HuH-7 (cell line): ENCODE measurements at places on chromosomes 11 and 22.

DNA sequence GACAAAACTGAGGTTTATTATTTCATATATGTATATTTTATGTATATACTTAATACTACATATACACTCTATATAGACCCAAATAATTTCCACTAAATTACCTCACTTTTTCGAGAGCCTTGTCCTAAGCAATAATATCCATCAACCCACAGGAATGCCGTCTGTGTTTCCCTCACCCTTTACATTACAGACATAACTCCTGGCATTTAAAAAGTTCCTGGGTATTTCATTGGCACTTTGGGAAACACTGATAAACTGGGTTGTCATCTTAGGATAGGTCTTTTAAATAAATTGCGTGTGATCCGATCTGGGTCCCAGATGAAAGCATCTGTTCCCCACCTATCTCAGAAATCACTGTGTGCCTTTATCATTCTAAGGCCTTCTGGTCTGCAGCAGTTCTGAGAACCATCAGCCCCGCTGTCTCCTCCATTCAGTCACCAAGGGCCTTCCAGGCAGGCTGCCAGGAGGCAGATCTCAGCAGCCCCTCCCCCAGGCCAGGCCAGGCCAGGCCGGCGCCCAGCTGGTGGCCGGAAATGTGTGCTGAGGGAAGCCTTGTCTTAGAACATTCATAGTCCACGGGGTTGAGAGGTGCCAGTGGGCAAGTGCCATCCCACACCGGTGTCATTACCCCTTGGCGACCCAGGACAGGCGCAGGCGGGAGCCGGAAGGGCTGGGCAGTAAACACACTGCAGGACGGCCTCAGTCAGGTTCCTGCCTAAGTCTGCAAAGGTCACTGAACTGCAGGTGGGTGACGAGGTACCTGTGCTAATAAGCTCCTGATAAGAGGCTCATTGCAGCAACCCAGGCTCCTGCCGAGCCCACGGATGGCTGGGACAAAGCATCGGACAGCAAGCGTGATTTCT lies 3.3 kb downstream of the FGF19 start:
- DNase-seq = peak; percentile 97

GRCh38 chr11:122155765-122156527 lies 39.9 kb upstream of the BLID start:
- DNase-seq = no peak

- no peak for DNase-seq
These were observed 90.0 kb upstream of the LINC01488 start for GRCh38 chr11:69391192-69392103.

- DNase-seq = no peak
These were observed at the start of gene OR51T1 for GRCh38 chr11:4881860-4882500. Gene OR51T1, plus strand, starts transcription at chr11:4881900. Its CDS starts 0 bp downstream, at chr11:4881900.

- no peak for DNase-seq
These were observed 98.3 kb downstream of the NCAM1 start for GRCh38 chr11:113059548-113059947.

DNA sequence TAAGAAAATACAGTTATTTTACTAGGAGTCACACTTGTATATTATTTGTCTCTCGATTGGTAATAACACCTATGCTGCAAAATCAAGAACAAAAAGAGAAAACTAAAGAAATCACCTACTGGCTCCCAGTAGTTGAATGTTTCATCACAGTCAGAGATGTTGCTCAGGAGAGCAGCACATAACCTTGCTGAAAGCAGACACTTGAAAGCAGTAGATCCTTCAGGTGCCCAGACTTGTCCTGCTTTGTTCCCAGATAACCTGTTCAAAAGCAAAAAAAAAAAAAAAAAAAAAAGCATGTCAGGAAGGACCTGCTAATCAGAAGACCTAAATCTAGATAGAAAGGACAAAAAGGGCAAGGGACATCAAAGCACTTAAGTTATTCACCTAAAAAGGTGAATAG lies 1.3 kb downstream of the ALG9 start:
- no peak for DNase-seq

DNA sequence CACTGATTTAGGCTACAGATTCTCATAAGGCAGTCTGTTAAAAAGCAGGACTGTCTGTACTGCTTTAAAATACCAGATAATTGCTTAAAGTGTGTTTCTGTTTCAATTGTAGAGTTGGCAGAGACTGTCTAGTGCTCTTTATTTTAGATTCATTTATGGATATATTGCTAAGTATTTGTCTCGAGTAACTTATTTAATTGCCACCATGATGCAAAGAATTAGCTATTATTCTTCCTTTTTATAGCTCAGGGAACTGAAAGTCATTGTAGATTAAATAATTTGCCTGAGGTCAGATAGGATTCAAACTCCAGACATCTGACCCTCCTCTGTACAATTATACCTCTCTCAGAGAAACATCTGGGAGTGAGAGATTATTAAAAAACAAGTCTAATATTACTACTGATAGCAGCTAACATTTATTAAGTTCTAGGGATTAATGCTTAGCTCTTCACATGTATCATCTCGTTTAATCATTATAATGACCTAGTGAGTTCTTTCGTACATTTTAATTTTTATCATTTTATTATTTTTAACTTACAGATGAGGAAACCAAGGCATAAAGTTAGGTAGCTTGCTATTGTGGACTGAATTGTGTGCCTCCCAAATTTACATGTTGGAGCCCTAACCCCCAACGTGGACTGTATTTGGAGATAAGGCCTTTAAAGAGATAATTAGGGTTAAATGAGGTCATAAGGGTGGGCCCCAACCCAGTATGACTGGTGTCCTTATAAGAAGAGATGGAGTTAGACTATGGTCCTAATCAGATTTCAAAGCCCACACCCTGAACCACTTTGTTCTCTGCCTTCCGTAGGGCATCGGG lies 19.7 kb upstream of the RAG2 start:
- no peak for DNase-seq

DNA sequence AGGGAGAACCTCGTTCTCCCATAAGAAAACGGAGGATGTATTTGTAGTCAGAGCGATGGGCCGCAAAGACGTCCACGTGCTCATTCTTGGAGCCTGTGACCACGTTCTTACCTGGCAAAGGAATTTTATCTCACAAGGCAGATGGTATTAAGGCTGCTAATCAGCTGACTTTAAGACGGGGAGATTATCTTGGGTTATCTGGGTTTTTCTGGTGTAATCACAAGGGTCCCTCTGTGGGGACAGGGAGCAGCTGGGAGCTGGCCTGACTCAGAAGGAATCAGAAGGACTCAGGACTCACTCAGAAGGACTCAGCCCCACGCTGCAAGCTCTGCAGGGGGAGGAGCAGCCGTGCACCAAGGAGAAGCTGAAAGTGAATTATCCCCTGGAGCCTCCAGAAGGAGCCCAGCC lies 7.5 kb upstream of the SIGIRR start:
- DNase-seq = no peak

GRCh38 chr11:3840870-3841425 lies at the start of gene RHOG:
Gene RHOG, minus strand, starts transcription at chr11:3840959. Its CDS starts 12,821 bp downstream, at chr11:3828138.
- peak; percentile 86 for DNase-seq

DNA sequence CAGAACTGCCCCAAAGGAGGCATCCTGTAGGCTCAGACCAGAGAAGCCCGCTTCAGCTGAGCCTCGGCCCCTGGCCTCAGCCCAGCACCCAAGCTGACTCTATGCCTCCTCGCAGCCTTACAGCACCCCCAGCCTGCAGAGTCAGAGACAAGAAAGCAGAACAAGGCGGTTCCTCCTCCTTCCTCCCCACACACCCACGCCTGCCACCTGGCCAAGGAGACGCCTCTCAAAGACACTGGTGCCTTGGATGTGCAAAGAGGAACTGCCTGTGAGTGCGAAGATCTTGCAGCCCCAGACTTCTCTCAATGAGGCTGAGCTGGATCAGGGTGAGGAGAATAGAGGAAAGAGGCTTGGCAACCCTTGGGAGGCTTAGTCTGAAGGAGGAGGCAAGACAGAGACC lies 60.2 kb downstream of the PDE2A start:
- no peak for DNase-seq

DNA sequence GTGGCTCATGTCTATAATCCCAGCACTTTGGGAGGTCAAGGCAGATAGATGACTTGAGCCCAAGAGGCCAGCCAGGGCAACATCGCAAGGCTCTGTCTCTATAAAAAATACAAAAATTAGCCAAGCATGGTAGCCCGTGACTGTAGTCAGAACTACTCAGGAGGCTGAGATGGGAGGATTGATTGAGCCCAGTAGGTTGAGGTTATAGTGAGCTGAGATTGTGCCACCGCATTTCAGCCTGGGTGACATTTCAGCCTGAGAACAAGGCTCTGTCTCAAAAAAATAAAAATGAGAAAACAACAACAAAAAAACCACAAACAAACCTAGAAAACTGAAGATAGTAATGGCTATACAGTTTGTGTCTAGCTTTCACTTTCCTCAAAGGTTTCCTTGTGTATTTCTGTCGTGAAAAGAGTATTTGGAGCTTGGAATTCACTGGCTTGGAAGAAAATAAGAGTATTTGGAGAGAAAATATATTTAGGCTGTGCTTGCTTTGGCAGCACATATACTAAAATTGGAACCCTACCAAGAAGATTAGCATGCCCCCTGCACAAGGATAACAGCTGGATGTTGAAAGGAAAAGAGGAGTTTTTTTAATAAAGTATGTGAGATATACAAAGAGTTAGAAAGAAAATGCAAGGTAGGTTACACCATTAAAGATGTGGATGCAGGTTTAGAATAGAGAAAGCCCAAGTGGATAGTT lies 3.9 kb upstream of the BIRC3 start:
- DNase-seq = no peak

GRCh38 chr22:37242395-37242918 lies 1.6 kb downstream of the RAC2 start:
- DNase-seq = no peak

- DNase-seq = no peak
These were observed 3.9 kb upstream of the SLC22A8 start for GRCh38 chr11:63019506-63019905.

GRCh38 chr11:64762674-64763525 lies 3.1 kb upstream of the PYGM start:
- no peak for DNase-seq

- peak; percentile 23 for DNase-seq
These were observed 25.0 kb upstream of the TMPRSS5 start for GRCh38 chr11:113730887-113731726.

GRCh38 chr11:63843041-63843440 lies 4.1 kb downstream of the MARK2 start:
- no peak for DNase-seq

DNA sequence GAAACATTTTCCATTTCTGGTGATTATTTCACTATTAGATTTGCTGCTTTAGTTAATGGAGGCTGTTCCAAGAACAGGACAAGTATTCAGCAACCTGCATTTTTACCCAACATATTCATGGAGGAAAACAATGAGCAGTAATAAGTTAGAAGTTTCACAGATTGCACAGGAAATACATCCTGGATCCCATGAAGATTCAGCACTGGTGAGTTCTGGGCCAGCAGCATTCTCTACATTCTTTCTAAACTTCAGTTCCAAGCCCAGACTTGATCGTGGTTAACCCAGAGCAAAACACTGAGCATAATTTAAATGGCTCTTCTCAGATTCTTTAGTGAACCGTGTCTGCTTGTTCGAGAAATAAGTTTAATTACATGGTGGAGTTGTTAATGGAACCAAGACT lies 3.8 kb downstream of the FJX1 start:
- no peak for DNase-seq

DNA sequence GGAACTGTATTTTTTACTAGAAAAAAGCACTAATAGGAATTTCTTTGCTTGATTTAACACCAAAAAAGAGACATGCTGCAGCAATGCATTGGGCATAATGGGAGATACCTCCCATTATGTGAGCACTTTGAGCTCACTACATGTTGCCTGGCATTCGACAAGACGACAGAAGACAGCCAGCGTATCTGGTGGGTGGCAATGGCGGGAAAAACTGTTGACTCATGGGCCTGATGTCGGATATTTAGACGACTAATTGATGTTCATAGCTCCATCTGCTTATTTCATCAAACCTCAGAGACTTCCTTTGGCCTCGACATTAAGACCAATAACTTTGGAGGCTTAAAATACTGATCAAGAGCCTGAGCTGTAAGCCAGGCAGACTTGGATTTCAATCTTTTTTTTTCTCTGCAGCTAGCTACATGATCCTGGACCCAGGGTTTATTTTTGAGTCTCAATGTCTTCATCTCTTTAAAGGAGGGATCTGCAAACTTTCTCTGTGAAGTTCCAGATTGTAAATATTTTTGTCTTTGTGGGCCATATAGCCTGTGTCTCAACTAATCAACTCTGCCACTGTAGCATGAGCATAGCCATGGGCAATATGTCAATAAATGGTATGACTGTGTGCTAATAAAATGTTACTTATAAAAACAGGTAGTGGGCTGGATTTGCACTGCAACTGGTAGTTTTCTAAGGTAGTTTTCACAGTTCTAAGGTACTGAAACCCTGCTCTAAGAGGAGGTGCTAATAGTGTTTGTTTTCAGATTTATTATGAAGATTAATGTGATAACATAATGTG lies 375.1 kb downstream of the METTL15 start:
- DNase-seq = no peak

GRCh38 chr11:94801866-94802460 lies 33.8 kb downstream of the AMOTL1 start:
- DNase-seq = no peak

DNA sequence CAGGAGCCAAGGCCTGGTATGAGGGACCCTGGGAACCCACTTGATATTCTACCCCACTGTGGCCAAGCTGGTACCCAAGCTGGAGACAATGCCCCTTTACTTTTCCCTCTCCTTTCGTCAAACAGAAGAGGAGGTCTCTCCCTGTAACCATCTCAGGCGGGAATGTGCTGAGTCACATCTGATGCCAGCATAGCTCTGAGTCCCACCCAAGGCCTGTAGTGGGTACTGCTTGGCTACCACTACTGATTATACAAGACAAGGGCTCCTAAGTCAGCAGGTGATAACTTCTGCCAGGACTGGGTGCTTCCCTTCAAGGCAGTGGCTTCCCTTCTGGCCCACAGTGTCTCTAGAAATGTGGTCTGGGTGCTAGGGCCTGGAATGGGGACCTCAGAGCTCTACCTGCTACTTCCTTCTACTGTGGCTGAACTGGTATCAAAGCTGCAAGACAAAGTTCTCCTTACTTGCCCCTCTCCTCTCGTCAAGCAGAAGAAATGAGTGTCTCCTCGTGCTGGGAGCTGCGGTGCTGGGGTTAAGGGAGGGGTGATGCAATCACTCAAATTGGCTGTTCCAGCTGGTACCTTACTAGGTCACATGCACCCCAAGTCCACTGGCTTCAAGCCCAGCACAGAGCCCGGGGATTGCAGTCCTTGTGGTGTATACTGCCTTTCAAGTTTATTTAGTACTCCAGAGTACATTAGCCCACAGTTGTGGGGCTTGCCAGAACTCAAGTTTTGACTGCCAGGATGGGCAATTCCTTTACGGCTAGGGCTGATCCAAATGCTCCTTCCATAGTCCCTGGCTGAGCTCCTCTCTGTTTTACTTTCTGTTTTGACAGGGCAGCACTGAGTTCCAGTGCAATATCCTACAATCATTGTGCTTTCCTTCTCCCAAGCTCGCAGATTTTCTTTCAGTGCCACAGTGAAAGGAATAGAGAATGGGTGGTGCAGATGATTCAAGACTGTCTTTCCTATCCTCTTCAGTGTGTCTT lies 419.7 kb upstream of the CNTN5 start:
- no peak for DNase-seq
